H1 (cell line): ENCODE measurements at places on chromosomes 3 and 15.

GRCh38 chr3:11607816-11608215 lies 35.9 kb downstream of the VGLL4 start:
- DNase-seq, result no peak

- DNase-seq, result no peak
Observed at GRCh38 chr3:39285332-39285731, 5.5 kb upstream of the CX3CR1 start.

- DNase-seq, result no peak
Observed at GRCh38 chr3:8371960-8372463, 129.6 kb upstream of the LMCD1 start.

- DNase-seq, result no peak
Observed at GRCh38 chr3:12995389-12996180, 77.6 kb downstream of the IQSEC1 start.

DNA sequence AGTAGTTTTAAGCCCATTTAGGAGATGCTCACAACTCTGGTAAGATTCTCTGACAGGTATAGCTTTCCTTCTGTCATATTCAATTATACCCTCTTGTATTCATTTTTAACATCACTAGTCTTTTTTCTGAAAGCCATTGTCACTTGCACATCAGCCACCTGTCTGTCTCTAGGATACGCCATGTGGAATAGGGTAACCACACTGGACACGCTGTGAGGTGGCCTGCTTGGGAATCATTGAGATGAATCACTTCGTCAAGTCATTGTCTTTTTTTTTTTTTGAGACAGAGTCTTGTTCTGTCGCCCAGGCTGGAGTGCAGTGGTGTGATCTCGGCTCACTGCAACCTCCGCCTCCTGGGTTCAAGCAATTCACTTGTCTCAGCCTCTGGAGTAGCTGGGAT lies 7.4 kb downstream of the TM6SF1 start:
- no peak for DNase-seq

DNA sequence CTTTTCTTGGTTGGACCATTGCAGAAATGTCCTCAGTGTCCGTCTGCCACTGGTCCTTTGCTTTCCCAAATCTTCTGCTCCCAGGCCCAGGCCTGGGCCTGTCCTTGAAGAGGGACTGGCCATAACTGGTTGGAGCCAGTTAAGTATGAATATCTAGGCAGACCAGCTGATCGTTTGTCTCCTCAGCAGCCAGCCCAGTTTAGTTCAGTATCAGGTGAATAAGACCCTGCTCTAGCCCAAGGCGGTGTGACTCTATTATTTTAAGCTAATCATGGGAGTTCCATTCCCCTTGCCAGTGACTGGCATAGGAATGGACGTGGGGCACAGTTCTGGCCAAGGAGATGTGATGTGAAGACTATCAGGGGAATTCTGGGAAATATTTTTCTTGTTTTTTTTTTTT lies 73.9 kb upstream of the RASGRF1 start:
- no peak for DNase-seq

- no peak for DNase-seq
Observed at GRCh38 chr3:184791171-184791570, 20.8 kb upstream of the VPS8 start.

DNA sequence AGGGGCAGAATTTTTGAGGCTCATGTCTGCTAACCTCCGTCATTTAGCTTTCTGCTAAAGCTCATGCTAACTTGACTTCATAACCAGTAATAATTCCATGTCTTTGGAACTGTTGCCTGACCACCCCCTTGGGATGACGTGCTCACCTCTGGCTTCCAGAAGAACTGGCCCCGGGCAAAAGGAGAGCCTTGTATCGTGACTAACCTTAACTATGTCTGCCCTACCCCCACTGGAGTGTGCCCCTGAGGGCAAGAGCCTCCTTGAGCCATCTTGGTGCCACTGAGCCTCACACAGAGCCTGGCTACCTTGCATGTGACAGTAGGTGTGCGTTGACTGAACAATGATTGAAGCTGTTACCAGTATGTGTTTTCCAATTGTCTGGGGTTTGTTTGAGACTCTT lies 4.7 kb downstream of the LRRK1 start:
- DNase-seq, result no peak

DNA sequence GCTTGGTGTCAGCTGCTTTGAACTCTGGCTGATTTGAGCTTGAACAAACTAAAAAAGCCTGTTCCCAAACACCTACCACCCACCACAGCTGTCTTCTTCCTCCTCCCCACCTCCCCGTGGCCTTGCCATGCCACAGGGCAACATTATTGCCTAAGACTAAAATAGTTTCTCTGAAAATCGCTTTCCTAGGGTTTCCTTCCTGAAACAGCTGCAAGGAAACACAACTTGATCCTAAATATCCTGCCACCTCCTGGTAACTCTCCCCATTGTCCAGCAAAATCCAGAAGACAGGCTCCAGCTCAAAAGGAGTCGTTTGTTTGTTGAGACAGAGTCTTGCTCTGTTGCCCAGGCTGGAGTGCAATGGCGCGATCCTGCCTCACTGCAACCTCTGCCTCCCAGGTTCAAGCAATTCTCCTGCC lies 193.9 kb upstream of the TPM1 start:
- DNase-seq, result peak; percentile 41

DNA sequence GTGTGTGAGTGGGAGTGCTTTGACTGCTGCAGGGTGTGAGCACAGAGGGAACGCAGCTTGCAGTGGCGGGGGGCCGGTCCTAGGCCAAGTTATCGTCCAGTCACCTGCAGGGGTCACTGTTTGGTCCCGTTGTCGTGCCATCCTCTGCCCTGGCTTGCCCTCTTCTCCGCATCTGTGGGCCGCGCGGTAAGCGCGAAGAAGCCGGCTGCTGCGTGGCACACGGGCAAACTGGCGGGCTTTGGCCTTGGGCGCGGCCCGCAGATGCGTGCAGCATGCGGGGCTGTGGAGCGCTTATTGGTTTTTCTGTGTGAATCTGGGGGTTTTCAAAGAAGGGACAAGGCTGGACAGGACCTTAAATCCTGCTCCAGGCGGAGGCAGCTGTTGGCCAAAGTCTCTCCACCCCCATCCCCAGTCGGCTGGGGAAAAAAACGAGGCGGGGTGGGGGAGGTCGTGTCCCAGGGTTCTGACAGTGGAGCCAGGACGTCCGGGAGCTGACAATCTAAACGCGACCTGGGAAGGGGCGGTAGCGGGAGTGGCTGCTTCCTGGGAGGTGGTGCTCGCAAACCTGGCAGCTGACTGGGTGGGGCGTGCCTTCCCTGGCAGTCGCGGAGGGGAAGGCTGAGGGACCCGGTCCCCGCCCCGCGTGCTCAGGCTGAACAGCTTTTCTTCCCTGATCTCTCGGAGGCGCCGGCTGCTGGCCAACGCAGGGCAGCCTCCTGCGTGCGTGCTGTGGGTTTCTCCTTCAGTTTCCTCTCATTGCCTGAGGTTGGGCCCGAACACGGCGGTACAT lies 39.7 kb upstream of the VEPH1 start:
- peak; percentile 25 for DNase-seq

DNA sequence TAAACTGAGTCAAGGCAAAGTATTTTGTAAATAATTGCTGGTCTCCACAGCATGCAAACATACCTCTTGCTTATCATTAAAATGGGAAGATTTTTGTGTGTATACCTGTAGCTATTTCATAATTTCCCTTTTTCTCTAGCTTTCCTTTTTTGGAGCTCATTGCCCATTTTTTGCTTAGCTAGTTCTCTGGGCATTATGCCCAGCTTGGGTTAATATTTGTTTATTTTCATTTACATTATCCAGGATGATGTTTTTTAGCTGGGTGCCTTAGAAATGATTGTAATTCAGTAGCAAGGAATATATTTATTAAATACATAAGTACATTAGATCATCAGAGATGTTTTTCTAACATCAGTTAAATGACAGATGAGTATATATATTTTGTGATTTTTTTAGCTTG lies 1271.7 kb upstream of the GBE1 start:
- no peak for DNase-seq

- DNase-seq, result no peak
Observed at GRCh38 chr15:65375871-65376607, 1.8 kb downstream of the IGDCC3 start.

- DNase-seq, result no peak
Observed at GRCh38 chr3:20462723-20463122, 276.7 kb upstream of the SGO1 start.

GRCh38 chr3:60250206-60250605 lies 1001.0 kb downstream of the FHIT start:
- DNase-seq, result no peak

DNA sequence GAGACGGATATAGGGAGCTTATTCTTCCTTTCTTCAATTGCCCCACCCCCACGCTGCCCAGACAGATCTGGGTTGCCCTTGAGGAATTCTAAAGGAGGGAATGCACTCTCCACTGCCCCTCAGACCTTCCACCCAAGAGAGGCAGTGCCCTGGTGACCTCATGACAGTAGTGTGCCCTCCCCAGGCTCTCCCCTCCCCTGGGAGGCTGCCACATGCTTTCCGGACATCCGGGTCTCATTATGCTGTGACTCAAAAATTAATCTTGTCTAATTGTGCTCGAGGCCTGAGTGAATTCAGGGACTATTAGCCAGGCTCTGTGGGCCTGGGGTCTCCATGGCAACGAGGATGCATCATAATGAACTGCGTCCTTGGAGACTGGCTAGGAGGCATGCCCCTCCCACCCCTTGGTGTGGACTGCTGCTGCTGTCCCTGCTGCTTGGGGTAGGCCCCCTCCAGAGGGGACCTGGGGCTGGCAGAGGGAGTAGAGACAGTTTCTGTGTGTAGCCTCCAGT lies 20.8 kb downstream of the CORO2B start:
- no peak for DNase-seq

- no peak for DNase-seq
Observed at GRCh38 chr3:183279371-183279770, 26.3 kb downstream of the B3GNT5 start.

- no peak for DNase-seq
Observed at GRCh38 chr15:58433597-58434333, 2.0 kb downstream of the LIPC start.

DNA sequence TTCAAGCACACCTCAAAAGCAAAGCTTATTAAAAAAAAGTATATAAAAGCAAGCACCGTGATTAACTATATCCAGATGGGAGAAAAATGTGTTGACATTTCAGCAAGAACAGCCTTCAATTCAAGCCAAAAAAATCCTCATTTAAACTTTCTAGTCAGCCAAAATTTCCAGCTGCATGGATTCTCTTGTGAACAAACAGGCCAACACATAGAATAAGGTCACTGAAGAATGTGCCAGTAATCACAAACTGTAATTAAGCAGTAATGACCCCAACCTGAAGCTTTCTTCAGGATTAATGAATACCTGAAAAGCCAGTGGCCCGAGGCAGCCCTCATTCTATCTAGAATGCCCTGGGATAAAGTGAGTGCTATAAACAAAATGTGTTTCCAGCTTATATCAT lies 130.7 kb upstream of the KCNMB2 start:
- DNase-seq, result no peak

- no peak for DNase-seq
Observed at GRCh38 chr3:80445053-80445452, 677.3 kb upstream of the ROBO1 start.

GRCh38 chr3:127255516-127255915 lies 32.3 kb downstream of the PRR20G start:
- no peak for DNase-seq

DNA sequence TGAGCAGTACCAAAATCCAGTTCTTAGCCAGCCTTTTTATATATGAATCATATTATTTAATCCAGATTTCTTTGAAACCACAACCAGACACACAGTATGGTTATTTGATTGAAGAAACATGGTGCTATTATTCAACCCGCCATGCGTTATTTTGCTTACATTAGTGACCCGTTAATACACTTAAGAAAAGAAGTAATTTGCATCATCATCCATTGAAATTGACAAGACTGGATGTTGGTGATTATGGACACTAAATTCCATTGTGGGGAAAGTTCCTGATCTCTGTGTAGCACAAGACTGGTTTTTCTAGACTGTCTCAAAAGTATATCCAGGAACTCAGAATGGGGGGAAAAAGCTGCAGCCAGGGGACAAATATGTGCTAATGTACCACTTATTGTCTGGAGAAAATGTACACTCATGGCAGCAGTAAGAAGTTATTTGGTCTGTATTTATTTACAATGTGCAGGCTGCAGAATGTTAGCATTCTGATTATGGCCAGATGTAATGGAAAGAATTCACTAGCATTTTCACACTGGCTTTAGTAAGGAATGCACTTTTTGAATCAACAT lies 80.3 kb downstream of the FILIP1L start:
- DNase-seq, result no peak

GRCh38 chr3:32392536-32393302 lies 1.1 kb downstream of the CMTM7 start:
- DNase-seq, result no peak

DNA sequence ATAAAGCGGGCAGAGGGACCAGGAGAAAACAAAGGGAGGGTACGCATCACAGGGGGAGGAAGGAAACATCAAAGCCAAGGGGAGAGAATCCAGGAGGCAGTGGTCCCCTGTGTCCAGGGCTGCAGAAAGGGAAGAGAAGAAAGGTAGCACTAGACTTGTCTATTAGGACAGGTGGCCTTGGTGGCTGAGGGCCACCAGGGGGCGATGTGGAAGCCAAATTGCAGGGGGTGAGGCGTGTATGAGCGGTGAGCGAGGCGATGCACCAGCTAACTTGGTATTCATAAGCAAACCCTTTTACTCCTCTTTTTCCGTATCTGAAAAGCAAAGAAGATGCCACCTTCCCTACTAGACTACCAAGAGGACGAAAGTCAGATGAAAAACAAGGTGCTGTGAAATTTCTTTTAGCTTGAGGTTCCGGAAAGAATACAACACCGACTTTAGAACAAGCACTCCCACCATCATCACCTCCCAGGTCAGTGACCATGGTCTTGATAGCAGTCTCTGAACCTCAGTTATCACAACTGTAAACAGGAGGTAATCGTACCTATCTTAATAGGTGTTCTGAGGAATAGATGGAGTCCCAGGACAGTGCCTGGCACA lies 654.4 kb upstream of the ADAMTS9 start:
- peak; percentile 59 for DNase-seq

DNA sequence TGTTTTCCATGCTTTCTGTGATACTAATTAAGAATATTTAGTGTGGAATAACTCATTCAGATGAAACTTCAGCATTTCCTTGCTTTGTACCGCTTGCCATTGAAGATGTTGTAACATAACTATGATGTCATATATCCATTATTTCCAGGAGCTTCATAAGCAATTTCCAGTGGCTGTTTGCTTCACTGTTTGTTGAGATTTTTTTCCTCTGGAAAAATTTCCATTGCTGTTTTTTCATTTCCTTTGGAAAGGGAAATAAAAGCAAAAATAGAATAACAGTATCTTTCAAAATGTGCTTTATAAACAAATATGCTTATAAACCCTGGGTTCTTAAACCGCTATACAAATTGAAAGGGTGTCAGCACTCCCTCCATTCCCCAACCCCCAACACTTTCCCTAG lies 319.6 kb upstream of the SEMA6D start:
- no peak for DNase-seq

DNA sequence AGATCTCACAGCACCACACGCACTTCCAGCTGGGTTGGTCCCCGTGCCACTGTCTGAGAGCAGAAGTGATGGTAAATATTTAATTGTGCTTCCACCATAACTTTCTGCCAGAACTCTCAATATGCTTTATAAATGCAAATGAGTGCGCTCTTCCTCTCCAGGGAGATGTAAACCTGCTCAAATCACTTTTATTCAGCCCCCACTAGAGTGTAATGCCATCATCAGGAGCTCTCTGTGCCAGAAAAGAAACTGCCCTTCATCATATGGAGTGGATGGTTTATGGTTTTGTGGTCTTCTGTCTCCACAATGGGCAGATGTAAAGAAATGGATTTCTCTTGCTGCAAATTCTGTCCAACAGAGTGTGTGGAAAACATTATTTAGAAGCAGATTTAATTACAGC lies 127.0 kb downstream of the EPHB1 start:
- no peak for DNase-seq

GRCh38 chr3:154151969-154152368 lies 30.8 kb downstream of the ARHGEF26 start:
- no peak for DNase-seq
